ENCODE measurements at places on chromosomes 1 and 21.

DNA sequence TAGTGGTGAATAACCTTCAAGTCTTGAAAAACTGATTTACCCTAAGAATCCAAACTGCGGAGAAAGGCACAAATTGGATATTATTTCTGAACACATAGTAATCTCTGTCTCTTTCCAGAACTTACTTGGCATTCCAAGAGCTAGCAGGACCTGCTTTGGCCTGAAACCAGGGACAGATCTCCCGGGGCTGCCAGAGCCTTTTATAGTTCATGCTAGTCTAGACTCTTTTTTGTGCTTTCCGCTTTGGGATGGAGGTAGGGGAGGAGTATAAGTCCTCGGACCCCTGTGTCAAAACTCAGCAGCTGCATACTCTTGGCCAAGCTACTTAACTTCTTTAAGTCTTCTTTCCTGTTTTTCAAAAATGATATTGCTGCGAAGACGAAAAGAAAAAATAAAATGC, 3.8 kb upstream of the RYR2 start:
- no peak for DNase-seq

DNA sequence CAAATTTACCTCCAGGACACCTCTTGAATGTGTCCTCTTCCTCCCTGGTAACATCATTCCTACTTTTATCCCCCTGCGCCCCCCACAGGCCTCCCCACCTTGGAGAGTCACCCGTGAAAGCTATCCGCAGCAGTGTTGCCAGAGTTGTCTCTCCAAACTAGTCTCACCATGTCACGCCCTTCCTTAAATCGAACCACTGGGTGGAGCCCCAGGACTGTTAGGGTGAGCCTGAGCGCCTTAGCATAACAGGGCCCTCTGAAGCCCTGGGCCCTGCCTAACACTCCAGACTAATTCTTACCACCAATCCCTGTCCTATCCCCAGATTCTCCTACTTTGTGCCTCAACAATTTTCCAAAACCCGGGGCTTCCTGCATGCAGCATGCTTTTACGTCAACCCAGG, 35.0 kb downstream of the HSD3B2 start:
- peak; percentile 5 for DNase-seq

- DNase-seq, result no peak
Observed at GRCh38 chr1:197807216-197807615, 31.9 kb upstream of the DENND1B start.

- peak; percentile 48 for DNase-seq
Observed at GRCh38 chr1:185595835-185596667, 138.1 kb upstream of the HMCN1 start.

DNA sequence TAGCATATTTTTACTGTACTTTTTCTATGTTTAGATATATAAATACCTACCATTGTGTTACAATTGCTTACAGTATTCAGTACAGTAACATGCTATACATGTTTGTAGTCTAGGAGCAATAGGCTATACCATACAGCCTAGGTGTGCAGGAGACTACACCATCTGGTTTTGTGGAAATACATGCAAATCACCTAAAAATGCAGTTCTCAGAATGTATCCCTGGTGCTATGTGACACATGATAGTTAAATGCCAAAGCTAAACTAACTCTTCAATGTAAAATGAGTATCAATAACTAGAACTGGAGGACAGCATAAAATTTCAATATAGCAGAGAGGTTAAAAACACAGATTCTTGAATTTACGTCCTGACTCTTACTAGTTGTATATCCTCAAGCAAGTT, 14.8 kb downstream of the NUCKS1 start:
- no peak for DNase-seq

GRCh38 chr1:121544500-121544899, 359.7 kb downstream of the SRGAP2C start:
- DNase-seq, result no peak

GRCh38 chr1:22150923-22151322, 8.0 kb upstream of the WNT4 start:
- DNase-seq, result no peak

- DNase-seq, result no peak
Observed at GRCh38 chr21:14911351-14911750, 153.4 kb downstream of the NRIP1 start.

- DNase-seq, result peak; percentile 99
Observed at GRCh38 chr1:94739521-94740061, 80.6 kb upstream of the SLC44A3 start.

- DNase-seq, result no peak
Observed at GRCh38 chr21:45894906-45895777, 86.4 kb upstream of the COL6A1 start.

GRCh38 chr1:85308833-85309350, 32.5 kb upstream of the BCL10 start:
- DNase-seq, result no peak

- DNase-seq, result no peak
Observed at GRCh38 chr21:37704751-37705150, 211.5 kb downstream of the KCNJ6 start.

DNA sequence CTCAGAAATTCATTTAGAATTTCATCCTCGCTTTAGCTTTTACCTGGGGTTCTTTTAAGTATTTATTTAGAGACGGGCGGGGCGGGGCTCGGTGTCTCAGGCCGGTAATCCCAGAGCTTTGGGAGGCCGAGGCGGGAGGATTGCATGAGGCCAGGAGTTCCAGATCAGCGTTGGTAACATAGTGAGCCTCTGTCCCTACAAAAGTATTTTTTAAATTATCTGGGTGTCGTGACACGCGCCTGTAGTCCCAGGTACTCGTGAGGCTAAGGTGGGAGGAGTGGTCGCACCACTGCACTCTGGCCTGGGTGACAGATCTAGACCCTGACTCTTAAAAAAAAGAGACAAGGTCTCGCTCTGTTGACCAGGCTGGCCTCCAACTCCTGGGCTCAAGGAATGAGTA, 942 bp upstream of the RSBN1 start:
- DNase-seq, result no peak

GRCh38 chr1:205701420-205701819, 21.1 kb upstream of the SLC45A3 start:
- DNase-seq, result no peak

DNA sequence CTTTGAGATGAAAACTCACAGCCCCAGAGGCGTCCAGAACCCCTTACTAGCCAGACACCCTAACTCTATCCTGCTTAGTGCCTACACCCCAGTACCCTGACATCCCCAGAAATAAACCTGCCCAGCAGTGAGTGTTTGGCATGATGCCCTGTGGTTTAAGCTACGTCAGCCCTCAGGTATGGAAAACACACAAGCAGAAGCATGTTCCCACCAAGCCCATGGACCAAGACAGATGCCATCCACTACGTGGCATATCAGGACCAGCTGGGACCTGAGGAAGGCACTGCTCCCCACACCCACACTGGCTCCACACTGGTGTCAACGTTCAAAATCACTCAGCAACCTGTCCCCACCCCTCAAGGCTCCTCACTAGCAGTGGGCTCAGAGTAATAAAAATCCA, 116.4 kb downstream of the SYT2 start:
- DNase-seq, result no peak

DNA sequence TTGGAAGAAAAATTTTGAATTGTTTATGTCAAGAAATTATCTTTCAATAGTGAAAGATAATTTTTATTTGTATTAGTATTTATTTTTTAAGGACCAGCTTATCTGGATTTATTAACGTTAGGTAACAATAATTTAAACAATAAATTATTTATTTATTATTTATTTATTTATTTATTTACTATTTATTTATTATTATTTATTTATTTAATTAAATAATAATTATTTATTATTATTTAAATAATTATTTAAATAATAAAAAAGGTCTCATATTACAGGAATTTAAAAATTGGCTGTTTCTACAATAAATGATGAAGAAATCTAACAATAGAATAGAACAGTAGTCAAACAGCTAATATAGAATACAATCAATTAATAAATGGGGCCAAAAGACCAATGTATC, 618.7 kb upstream of the BRINP3 start:
- DNase-seq, result no peak

- DNase-seq, result peak; percentile 73
Observed at GRCh38 chr1:37865348-37866120, 6.1 kb upstream of the MTF1 start.

DNA sequence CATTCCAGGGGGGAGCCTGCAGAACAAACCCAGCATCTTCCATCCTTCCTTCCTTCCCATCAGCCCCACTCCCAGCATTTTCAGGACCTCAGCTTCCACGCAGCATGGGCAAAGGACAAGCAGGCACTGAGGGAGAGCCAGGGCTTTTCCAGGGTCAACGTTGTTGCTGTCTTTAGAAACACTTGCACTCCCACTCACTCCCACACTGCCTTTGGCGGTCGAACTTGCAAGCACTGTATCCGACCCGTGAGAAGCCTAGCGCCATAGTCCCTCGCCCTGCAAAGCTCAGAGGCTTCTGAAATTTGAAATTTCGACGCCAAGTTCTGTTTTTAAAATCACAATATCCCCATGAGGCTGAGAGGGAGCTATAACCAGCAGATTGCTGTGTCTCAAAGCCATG, 47.4 kb downstream of the KCNAB2 start:
- DNase-seq, result no peak

DNA sequence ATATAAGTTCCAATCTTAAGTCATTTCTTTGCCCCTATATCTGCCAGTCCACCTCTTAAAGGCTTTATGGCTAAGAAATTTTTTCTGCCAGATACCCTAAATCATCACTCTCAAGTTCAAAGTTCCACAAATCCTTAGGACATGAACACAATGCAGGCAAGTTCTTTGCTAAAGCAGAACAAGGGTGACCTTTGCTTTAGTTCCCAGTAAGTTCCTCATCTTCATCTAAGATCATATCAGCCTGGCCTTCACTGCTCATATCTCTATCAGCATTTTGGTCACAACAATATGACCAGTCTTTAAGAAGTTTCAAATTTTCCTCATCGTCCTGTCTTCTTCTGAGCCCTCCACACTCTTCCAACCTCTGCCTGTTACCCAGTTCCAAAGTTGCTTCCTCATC, 402.2 kb upstream of the RUNX1 start:
- DNase-seq, result no peak

- no peak for DNase-seq
Observed at GRCh38 chr1:68185743-68186142, 46.6 kb downstream of the WLS start.

DNA sequence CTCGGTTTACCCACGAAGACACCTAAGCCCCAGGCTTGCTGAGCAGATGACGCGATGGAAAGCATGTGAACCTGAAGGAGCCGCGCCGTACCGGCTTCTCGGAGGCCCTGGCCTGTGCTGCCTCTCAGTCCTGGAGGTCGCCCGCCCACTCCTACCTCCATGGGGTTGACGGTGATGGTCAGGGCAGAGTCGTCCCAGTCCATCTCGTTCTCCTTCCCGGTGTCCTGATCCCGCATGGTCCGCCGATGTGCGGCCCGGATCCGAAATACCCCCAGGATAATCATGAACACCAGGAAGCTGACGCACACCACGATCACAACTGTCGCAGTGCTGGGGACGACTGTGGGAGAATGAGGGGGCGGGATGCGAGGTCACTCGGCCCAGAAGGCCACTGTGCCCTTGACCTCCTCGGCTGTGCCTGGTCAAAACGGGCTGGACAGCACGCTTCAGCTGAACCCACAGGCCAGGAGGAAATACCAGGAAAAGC, 79.6 kb downstream of the PIK3CD start:
- DNase-seq, result no peak

- DNase-seq, result peak; percentile 32
Observed at GRCh38 chr1:243354511-243355153, 98.8 kb downstream of the SDCCAG8 start.

- DNase-seq, result no peak
Observed at GRCh38 chr1:221717485-221717853, 24.4 kb downstream of the DUSP10 start.

- DNase-seq, result no peak
Observed at GRCh38 chr1:219985169-219985568, 56.8 kb upstream of the SLC30A10 start.

- no peak for DNase-seq
Observed at GRCh38 chr1:24179251-24179840, 7.7 kb downstream of the IFNLR1 start.

DNA sequence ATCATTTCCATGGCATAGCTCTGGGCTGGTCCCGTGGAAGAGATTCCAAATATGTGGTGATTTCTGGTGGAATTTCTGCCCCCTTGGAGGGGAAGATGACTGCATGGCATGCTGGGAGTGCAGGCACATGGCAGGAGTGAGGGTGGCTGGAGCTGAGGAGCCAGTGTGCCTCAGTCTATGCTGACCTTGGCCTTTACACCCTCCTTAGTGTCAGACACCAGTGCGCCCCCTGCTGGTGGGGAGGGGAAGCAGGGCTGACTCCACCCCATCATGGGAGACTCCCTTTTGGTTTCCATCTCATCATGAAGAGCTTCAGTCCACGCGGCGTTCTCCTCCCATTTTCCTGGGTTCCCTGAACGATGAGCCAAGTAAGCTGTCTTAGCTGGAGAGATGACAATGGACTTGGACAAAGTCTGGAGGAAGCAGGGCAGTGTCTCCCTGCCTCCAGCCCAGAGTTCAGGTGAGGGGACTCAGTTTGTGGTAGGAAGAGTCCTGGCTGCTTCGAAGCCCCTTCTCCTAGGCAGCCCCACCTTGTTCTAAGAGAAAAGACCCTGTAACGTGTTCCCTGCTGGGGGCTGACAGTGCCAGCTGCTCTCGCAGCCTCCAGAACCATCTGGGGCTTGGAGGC, 10.3 kb downstream of the ALX3 start:
- peak; percentile 36 for DNase-seq

DNA sequence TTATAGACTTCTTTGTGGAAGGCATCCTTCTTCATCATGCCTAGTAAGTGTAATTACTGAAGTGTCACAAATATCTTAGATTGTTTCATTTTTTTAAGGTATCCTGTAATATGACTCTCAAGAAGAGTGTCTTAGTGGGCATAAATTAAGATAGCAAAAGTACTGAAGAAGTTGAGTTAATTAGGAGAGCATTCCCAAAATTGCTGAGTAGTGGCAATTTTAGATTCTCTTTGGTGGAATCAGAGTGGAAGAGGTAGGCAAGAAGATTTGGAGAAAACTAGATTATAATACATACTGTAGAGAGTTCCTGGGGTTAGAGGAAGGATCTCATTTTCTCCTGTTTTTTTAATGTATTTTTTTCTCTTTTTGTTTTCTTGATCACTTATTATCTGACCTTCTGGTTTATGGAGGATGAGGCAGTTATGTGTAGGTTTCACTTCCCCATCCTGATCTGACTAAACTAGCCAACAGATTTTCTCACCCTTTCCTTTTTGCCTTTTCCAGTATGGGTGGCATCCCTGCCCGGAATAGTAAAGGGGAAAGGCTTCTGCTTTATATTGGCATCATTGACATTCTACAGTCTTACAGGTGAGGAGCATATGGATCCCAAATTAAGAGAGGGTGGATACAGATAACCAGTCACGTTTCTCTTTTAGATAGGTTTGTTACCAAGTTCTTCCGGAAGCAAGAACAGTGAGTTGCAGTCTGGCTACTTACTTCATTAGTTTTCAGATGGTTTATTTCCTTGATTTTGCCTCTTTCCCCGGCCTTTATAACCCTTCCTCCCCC, 16.7 kb upstream of the PSMD4 start:
- DNase-seq, result no peak

GRCh38 chr1:30232288-30232899, 491.0 kb downstream of the MATN1 start:
- peak; percentile 5 for DNase-seq

DNA sequence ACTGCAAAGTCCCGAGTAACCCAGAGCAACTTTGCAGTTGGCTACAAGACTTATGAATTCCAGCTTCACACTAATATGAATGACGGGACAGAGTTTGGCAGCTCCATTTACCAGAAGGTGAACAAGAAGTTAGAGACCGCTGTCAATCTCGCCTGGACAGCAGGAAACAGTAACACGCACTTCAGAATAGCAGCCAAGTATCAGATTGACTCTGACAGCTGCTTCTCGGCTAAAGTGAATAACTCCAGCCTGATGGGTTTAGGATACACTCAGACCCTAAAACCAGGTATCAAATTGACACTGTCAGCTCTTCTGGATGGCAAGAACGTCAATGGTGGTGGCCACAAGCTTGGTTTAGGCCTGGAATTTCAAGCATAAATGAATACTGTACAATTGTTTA, 66.8 kb downstream of the ACBD6 start:
- no peak for DNase-seq

Data from fibroblast of mammary gland (primary cell).